Left cardiac atrium (tissue), 4 donors: ENCODE measurements at places on chromosomes 7 and 10. TPM values are rescaled to one million over a fixed set of nuclear protein-coding genes. Genes with fewer than 3 reads are reported as not detected.

DNA sequence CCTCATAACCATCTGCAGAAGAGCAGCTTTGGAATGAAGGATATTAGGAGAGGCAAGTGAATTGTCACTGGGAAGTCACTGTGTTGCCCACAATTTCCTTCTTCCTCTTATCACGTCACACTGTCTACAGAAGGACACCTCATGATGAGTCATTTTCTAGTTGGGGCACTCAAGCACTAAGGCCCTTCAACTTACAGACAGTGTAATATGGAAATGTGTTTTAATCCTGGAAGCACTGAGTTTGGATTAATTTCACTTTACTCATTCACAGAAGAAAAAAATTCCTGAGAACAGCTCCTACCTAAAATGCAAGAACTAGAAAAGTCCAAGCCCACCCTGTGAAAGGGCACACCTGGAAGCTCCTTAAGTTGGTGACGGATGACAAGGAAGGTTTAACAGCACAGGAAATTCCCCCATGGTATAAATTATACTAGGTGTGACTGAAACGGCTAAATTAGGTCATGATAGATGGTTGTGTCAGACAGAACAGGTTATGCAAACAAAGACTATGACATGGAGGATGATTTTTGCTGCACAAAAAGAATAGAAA is 56.6 kb downstream of the PARD3 start:
- no peak for DNase-seq

- DNase-seq = no peak
Measured at GRCh38 chr10:44977287-44978212, 1.1 kb downstream of the DEPP1 start.

DNA sequence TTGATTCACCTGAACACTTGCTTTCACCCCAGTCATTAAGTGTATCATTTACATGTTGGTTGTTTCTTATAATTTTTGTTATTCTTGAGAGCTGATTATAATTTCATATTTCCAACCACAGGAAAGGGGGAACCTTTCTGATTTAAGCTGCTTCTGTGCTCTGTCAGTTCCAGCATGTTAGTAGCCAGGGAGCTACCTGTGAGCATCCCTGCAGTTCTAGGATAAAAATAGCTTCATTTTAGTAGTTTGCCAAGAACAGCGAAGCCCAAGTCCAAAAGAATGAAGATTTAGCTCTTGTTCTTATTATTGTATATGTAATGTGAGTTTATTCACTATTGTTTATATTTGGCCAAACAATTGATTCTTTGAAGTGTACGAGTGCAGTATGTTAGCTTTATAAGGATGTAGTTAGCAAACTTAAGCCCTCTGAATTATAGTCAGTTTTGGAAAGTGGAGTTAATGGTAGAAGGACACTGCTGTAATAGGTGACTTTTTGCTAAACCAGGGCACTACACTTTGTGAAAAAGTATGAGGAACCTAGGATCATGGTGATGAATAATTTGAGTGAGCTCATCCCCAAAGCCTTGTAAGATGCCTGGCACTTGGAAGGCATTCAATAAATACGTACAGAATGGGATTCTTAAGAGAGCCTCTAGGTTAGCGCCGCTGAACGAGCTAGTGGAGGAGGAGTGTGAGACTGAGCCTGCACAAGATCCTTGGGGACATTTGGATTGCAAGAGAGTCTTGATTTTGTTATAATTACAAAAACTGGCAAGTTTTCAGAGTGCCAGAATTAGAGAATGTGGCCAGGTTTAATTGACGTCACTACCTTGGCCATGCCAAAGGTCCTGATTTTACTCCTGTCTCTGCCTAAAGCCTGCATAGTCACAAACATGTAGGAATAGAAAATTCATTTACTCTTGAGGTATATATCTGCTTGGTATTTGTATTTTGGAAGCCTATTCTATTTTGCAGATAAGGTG is 29.8 kb downstream of the DNAH11 start:
- DNase-seq = no peak

DNA sequence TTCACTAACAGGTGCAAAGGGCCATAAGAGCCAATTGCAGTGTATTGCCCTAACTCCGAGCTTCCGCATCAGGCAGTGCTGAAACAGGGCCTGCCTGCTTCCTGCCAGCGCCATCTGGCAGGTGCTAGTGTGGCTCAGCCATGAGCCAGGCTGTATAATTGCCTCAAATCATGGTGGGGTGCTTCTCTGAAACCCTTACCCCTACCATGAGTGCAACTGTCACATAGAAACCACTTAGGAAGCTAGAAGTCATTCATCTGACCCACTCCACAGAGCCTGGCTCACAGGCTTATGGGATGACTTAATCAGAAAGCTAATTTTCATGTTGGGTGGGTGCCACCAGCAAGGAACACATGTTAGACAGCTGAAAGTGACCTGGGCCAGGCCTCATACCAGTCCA is 133.3 kb upstream of the LAMB4 start:
- no peak for DNase-seq

DNA sequence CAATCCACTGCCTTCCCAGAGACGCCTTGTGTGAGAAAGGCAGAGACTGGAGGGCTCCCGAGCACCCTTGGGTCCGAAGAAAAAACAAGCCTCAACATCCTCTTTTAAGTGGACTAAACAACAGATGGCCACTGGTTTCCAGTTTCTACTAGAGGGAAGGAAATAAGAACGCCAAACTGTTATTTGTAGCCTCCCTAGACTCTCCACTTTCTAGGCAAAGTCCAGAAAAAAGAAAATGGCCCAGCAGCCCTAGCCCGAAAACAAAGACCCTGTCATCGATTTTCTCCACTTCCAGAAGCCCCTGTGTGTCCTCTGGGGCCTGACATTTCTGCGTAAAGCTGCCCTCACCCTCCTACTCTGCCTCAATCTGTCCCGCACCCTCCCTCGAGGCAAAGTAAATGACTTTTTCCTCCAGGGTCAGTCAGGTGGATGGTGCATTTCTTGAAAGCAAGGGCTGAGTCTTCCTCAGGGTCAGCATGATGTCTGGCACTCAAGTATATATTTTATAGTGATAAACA is 6.0 kb downstream of the RGS10 start:
- no peak for DNase-seq

DNA sequence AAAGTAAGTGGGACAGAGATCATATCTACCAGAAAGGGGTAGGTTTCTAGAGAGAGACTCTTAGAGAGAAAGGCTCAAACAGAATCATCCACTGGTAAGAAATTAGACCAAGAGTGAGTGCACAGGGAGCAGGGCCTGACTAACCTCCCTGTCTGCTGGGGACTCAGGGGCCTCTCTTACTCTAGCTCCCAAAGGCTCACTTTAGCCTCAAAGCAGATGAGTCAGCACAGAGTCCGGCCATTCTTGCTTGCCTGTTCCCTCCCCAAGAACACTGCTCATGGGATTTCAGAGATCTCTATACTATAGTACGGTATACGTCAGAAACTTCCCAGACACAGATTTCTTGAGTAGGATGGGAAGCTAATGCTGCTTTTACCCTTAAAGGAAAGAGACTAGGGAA is 32.7 kb downstream of the RBM28 start:
- no peak for DNase-seq

DNA sequence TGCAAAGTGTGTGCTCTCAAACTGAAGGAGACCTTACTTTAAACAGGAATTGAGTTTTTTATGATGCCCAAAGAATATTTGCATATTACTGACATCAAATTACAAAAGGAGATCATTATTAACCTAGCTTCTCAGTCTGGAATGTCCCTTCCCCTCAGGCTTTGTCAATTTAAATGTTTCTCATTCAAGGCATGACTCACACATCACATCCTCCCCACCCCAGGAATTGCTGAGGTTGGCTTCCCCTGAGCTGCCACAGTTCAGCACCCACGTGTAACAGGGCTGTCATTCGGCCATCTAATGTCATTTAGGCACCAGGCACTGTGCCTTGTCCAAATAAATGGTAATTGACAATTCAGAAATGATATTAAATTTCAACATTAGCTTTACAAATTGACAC is 305.9 kb upstream of the MGMT start:
- no peak for DNase-seq

- no peak for DNase-seq
Measured at GRCh38 chr10:131645756-131646155, 255.1 kb upstream of the PPP2R2D start.

DNA sequence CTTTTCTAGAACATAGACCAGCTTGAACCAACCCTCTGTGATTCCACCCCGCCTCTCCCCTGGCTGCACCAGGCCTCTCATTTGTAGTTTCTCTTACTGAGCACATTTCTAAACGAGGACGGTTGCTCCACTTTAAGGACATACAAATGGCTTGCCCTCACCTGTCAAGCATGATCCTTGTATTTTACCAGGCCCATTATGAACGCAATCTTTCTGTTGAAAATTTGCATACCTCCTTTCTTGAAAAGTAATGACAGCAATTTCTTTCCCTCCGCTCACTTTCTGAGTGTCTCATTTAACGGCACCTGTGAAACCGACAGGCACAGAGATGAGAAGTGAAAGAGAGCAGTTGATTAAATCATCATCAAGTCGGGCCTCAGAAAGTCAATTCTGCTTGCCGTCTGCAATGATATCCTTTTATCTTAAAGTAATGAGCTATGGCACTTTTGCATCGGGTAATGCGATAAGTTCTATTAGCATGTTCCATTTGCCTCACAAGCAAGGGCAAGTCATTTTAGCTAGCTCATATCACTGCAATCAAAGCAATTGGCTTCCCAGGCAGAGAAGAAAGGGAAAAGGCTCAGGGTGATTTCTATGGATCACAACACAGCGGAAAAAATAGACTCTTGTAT is 705.6 kb upstream of the GALNT17 start:
- DNase-seq = no peak

DNA sequence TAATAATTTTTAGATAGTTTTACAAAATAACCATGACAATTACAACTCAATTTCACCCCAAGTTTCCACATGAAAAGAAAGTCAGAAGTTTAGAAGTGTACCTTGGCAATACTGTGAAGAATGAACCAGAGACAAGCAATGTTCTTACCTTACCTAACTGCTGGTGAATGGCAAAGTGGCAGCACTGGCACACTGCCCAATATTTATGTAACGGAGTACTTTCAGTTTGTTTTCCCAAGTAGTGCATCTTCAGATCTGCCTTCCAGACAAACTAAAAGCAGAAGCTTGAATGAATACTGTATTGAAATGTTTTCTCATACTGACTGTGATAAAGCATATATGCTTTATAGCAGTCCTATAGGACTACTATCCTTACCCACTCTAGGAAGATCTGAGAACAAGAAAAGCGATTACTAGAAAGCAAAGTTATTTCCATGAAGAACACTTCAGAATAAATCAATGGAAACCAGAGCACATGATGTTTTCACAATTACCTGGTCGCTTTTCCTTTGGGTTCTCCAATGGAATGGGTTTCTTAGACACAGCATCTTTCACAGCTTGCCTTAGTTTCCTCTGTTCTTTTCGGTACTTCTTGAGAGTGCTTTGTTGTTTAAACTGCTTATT is 1.5 kb downstream of the NOC3L start:
- no peak for DNase-seq

GRCh38 chr7:123724817-123725253 is 24.0 kb downstream of the WASL start:
- DNase-seq = no peak

- peak; percentile 64 for DNase-seq
Measured at GRCh38 chr10:21078410-21079329, 181.6 kb upstream of the NEBL start.

GRCh38 chr10:52662256-52662655 is 110.3 kb downstream of the MBL2 start:
- no peak for DNase-seq

APBB1IP gene
- 8.1 TPM for total RNA-seq

ZNF467 gene
- total RNA-seq = 7.9 TPM

STK31 gene
- total RNA-seq = 0.06 TPM
